Purkinje cell (primary cell): ENCODE measurements at places on chromosomes 2 and 18. TPM values are rescaled to one million over a fixed set of nuclear protein-coding genes. Genes with fewer than 3 reads are reported as not detected.

The IRS1 gene
- 16.1 and 23.3 TPM in 2 replicates for polyA plus RNA-seq

The POTEJ gene
- 0.16 TPM in 1 of 2 replicates, not detected in the other for polyA plus RNA-seq

The SGPP2 gene
- 3.1 and 3.2 TPM in 2 replicates for polyA plus RNA-seq

The AQP12A gene
- polyA plus RNA-seq: not detected in 2 replicates

The PLA2R1 gene
- polyA plus RNA-seq: 4.9 and 7.7 TPM in 2 replicates

The DCC gene
- polyA plus RNA-seq: 1.4 and 2.2 TPM in 2 replicates

The SLC19A3 gene
- 2.1 TPM in 1 of 2 replicates, not detected in the other for polyA plus RNA-seq

The ATP8B1 gene
- polyA plus RNA-seq: 0.11 TPM in 1 of 2 replicates, not detected in the other

The TCF7L1 gene
- 1.3 and 2.6 TPM in 2 replicates for polyA plus RNA-seq

The CFAP53 gene
- 1.6 and 1.9 TPM in 2 replicates for polyA plus RNA-seq

The EFR3B gene
- 2.7 and 4.0 TPM in 2 replicates for polyA plus RNA-seq

The ANKRD36 gene
- 15.3 and 19.4 TPM in 2 replicates for polyA plus RNA-seq
